Stimulated activated CD8-positive, alpha-beta memory T cell treated with anti-CD3 and anti-CD28 coated beads, Interleukin-7, amount 100 ng/mL, for 4 hours (primary cell): ENCODE measurements at places on chromosomes 11 and 22.

DNA sequence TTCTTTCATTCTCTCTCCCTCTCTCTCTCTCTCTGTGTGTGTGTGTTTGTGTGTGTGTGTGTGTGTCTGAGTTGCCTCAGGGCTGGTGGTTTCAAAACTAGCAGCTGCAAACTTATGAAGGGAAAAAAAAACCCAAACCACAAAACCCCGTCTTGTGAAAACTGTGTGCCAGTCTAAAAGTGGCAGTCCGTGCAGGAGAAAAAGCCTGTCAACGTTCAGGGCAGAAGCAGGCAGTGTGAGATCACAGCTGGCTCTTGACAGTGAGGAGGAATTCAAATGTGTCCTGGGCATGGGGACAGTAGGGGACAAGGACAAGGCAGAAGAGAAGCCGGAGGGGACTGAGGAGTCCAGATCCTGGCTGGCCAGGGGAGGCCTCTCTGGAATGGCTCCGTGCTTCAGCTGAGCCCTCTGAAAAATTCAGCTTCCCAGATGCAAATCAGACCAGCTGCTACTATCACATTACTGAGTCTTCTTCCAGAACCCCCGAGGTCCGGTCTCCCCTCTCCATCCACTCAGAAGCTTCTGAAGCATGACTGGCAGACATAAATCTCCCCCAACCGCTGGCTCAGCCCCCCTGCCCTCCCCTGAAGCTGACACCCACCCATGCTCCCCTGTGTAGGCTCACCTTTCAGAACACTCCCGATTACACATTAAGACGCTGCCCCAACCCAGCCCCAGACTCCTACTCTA lies 31.9 kb downstream of the FLI1 start:
- peak; percentile 38 for DNase-seq

DNA sequence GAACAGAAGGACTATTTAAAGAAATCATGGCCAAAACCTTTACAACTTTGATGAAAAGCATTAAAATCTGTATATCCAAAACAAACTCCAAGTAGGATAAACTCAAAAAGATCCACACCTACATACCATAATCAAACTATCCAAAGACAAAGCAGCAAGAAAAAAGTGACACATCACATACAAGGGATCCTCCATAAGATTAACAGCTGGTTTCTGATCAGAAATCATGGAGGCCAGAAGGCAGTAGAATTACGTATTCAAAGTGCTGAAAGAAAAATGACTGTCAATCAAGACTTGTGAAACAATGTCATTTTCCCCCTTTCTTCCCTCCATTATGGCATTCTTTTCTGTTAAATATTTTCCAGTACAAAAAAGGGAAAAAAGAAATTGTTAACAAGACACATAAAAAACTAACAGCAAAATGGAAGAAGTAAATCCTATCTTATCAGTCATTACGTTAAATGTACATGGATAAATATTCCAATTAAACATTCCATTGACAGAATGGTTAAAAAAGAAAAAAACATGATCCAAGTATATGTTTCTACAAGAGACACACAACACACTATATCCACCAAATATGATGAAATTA lies 34.2 kb upstream of the ARHGAP32 start:
- no peak for DNase-seq

GRCh38 chr11:120228794-120229384 lies 11.1 kb upstream of the POU2F3 start:
- no peak for DNase-seq

DNA sequence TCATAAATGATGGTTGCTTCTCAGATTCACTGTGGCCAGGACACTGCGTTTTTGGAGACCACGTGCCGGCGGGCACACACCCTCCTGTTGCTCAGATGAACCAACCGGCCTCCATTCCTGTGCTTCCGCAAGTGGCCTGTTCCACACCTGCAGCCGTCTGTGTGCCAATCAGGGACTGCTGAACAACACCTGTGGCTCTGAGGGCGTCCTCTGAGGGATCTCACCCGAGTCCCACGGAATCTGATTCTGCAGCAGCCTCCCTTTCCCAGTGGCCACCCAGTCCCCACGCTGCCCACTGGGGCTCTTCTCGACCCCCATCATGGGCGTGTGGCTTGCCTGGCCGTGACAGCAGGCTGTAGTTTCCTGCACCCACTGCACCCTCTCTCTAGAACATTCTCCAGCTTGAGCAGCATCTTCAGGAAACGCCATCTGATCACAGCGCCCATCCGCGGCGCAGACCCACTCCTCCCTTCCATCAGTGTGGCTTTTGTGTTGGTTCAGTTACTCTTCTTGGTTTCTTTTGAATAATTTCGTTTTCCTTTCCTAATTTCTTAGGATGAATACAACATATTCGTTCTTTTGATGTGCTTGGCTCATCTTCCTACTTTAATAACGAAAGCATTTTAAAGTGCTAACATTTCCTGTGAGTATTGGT lies 100.3 kb upstream of the SLC22A12 start:
- no peak for DNase-seq

- no peak for DNase-seq
These were observed 43.9 kb downstream of the CCDC34 start for GRCh38 chr11:27319072-27319471.

DNA sequence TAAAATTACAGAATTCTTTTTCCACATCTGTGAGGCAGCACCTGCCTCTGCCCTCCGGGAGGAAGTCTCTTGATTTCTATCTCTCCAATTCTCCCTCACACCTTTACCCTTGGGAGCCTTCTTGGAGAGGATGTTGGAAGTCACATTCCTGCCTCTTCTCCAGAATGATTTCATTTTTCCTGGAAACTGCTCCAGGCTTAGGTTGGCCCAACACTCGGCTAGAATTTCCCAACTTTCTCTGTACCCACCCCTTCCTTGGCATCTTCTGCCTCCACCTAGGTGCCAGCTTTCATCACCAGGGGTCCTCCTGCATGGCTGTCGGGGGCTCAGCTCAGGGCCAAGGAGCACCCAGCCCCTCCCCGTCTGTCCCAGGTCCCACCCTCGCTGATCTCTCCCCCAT lies 43.2 kb downstream of the SLCO2B1 start:
- DNase-seq, result no peak

DNA sequence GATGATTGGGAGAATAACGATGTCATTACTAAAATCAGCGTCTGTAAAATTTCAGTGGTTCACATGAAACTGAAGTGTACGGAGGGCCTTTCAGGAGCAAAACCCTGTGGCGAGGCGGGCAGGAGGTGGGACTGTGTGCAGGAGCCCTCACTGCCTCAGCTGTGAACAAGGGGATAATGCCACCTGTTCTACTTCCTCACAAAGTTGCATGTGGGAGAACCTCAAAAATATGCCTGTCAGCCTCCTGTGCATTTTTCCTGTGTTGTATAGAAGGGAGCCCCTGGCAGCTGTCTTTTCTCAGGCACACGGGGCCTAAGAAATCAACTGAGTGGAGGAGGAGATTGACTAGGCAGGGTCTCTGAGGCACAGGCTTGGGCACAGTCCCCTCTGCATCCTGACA lies 43.0 kb upstream of the MYO18B start:
- DNase-seq, result no peak

- DNase-seq, result no peak
These were observed 4.8 kb downstream of the MRGPRG start for GRCh38 chr11:3213659-3214419.

GRCh38 chr22:21104126-21104691 lies 58.5 kb downstream of the LRRC74B start:
- no peak for DNase-seq

DNA sequence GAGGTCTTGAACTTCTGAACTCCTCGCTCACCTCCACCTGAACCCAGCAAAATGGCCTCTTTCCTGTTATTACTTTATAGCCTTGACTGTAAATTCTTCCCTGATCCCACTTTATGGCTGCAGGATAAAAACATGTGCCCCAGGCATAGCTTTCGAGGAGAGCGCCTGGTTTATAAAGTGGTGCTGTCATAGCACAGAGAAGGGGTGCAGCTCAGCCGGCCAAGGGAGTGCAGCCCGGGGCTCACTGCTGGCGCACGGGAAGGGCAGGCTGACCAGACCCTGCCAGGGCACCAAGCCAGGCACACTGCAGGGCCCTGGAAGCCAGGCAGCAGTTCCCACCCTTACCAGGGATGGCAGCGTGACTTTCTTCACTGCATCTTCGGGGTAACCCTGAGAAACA lies 50.9 kb downstream of the ISX start:
- no peak for DNase-seq
